ENCODE measurements at places on chromosomes 2 and 18.

DNA sequence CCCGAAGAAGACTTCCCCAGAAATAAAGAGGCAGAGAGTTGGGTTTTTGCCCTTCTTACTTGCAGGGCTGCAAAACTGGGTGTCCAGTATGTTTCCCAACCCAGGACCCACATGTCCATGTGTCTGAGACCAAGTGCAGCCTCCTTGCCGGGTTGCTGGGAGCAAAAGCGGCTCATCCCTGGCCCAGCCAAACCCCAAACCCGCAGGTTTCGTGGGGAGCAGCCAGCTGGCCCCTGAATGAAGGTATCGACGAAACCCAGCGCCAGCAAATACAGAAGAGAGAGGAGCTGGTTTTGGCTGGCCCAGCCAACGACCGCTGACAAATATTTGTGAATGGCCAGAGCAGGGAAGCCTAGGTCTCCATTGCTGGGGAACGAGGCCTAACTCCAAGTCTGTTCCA is 197.1 kb downstream of the SMAD7 start:
- no peak for DNase-seq

- no peak for DNase-seq
Observed at GRCh38 chr2:43714164-43714563, 37.9 kb upstream of the C1GALT1C1L start.

DNA sequence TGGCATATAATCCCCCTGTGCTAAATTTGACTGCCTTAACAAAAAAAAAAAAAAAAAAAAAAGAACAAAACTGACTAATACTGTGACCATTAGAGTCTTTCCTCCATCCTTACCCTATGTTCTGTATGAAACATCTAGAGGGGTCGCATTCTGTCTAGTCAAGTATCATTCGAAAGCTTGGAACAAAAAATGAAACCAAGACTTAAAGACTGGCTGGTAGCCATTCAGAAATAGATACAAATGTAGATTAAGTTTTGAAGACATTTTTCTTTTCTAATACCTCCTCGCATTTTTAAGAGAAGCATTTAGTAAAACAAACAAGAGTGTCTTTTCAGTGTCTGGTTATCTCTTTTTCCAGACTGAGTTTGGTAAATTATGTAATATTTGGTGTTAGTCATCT is 66.7 kb downstream of the SPATS2L start:
- DNase-seq: no peak

DNA sequence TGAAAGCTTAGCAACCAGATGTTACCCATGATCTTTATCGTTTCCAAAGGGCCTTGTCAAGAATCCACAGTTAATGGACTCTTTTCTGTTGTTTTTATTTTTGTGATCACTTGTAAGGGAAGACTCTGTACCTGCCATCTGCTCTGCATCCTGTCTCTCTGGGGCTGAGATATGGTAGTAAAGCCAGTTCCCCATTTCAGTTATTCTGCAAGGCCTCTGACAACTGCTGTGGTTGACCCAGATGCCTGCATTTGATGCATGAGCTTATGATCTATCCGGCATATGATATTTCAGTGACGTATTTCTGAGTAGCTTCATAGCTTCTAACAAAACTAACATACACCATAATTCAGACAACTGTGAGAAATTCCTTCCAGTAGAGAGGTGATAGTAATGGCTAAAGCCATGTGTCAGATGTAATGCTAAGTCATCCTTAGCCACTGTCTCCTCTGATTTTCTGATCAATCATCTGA is 105.1 kb downstream of the TPO start:
- no peak for DNase-seq

DNA sequence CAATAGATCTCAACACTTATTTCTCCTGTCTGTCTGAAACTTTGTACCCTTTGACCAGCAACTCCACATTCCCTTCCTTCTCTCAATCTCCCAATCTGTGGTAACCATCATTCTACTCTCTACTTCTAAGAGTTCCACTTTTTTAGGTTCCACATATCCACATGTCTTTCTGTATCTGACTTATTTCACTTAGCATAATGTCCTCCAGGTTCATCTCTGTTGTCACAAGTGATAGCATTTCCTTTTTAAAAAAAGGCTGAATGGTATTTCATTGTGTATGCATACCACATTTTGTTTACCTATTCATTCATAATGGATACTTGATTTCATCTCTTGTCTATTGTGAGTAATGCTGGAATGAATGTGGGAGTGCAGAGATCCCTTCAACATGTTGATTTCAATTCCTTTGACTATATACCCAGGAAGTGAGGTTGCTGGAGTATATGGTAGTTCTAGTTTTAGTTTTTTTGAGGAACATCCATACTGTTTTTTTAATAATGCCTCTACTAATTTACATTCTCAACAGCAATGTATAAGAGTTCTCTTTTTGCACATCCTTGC is 18.8 kb upstream of the MMADHC start:
- no peak for DNase-seq

- no peak for DNase-seq
Observed at GRCh38 chr18:74682141-74682990, 84.7 kb downstream of the ZNF407 start.

GRCh38 chr2:66903745-66904465 is 469.0 kb downstream of the MEIS1 start:
- no peak for DNase-seq

GRCh38 chr2:112600634-112601033 is 16.2 kb downstream of the CHCHD5 start:
- no peak for DNase-seq

DNA sequence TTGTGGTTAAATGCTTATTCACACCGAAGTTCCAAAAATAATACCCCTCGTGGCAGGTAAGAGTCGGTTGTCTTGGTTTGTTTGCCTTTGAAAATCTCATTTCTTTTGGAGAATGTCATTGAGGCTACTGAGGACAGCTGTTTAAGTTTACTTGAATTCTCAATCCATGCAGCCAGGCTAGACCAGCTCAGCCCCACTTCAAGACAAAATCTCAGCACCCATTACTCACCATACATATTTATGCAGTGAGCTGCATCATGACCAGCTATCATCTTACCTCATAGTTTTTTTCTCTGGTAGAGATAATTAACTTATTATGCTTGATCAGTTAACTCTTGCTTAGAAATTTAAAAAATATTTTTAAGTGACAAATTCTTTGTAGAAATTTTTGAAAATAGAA is 115.9 kb downstream of the HAUS1 start:
- DNase-seq: no peak

GRCh38 chr2:135473567-135473966 is 57.5 kb downstream of the ZRANB3 start:
- no peak for DNase-seq

DNA sequence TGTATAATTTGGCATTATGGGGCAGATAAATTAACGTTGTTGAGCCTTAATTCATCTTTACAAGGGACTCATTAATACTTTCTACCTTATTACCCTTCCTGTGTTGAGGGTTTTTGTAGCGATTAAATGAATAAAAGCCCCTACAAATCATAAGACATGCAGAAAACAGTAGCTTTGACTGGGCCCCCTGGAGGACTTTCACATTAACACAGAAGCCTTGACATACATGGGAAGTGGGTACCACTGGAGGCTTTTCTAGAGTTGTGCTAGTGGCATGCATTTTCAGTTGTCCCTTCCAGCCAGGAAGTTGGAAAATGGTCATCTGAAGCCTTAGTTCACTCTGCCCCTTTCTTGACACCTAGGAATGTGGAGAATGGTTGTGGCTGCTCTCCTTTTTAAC is 30.2 kb downstream of the MTA3 start:
- no peak for DNase-seq

GRCh38 chr18:72544092-72544886 is at the start of gene CBLN2:
CBLN2 (minus strand) TSS chr18:72544342; CDS start chr18:72542160, 2,182 bp downstream.
- DNase-seq: peak; percentile 25

DNA sequence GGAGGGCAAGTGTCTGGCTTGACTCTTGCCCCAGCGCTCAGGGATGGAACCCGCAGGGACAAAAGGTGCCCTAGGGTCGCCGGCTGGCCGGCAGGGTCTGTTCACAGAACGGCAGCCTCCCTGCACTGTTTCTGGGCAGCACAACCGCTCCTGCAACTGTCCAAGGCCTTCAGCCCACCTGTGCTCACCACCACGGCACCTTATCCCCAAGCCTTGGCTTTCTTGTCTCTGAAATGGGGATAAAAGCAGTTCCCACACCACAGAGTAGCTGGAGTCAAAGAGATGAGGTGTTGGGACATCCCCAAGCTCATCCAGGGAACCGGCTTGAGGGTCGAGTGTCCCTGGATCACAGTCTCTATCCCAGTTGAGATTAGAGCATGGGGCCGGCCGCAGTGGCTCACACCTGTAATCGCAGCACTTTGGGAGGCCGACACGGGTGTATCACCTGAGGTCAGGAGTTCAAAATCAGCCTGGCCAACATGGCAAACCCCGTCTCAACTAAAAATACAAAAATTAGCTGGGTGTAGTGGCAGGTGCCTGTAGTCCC is 4.7 kb downstream of the SNORC start:
- no peak for DNase-seq
